Uterus (tissue), 4 donors: ENCODE measurements at places on chromosomes 2 and 18. TPM values are rescaled to one million over a fixed set of nuclear protein-coding genes. Genes with fewer than 3 reads are reported as not detected.

- H3K27ac ChIP-seq = no peak overlapping the region
- H3K36me3 ChIP-seq = no peaks in the 10 kb centered on the region
- DNase-seq = no peak
- H3K4me1 ChIP-seq = no peaks in the 10 kb centered on the region
These were observed 345.6 kb downstream of the AKAIN1 start for GRCh38 chr18:4851301-4851976.

DNA sequence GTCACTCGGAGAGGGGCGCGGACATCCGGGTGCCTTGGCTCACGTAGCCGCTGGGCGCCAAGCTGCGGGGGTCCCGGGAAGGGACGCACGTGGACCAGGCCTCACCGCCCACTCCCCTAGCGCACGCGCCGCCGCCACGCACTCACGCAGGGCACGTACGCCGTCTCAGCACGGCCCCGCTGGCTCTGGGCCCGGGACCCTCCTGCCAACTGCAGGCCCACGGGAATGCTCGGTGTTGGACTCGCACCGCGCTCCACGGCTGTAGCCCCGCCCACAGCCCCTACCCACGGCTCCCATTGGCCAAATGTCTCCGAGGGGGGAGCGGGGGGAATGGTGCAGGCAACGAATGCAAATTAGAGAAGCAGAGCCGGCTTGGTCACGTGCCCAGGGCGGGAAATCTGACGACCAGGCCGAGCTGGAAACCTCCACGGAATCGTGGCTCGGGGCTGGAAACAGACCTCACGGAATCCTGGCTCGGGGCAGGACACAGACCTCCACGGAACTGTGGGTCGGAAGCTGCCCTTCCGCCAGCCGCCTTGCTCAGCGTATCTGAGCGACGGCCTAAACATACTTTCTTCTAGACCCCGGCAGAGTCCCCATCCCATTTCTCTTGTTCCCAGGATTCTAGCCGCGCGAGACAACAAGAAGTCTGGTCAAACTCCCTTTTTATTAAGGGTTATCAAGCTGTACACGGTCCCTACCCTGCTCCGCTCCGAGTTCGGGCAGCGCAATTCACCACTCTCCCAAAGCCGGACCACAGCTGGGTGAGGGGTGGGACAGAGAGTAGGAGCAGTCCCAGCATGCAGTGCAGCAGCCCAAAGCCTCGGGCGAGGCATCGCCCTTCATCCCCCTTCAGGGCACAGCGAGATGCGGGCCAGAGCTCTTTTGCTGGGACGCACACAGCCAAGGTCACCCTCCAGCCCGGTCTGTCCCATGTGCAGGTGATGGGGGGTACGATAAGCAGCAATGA lies at the start of gene ABCB6:
TSS of gene ABCB6 (minus strand) at position 227 of the 970 bp plus-strand sequence. CDS start 285 bp downstream, outside the sequence.
- H3K4me1 ChIP-seq = no peaks in the 10 kb centered on the region
- peak within 1 kb of the TSS; percentile 82 for H3K27ac ChIP-seq
- H3K36me3 ChIP-seq = no peaks in the 10 kb centered on the region
- no peaks in the 10 kb centered on the region for H3K27me3 ChIP-seq

DNA sequence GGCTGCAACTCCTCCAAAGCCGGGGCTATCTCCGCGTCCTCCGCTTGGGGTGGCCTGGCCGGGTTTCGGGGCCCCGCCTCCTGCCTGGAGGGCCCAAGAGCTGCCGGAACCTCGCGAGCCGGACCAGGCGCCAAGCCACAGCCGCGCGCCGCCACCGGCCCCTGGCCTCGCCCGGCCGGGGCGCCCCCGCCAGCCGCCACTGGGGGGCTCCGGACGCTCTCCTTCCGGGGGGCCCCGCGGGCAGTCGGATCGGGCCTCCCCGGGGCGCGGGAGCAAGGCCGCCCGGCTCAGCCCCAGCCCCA lies 17.4 kb upstream of the HAAO start:
- H3K36me3 ChIP-seq = no peaks in the 10 kb centered on the region
- DNase-seq = peak; percentile 87
- no peaks in the 10 kb centered on the region for H3K4me1 ChIP-seq
- H3K4me3 ChIP-seq = peak overlapping the region; percentile 83

DNA sequence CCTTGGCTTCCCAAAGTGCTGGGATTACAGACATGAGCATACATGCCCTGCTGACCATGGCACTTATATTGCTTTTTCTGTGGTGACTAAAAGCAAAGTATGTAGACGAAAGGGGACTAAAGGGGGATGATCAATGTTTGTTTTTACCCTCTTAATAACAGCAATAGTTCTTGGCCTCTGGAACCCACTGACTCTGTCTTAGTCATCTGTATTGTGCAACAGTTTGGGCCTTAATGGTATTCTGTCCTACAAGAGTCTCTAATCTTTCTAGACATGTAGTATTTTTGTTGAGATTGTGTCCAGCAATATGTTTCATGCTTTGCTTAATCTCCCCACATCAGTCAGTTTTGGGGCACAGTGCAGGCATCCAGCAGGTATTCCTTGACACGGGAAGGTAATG lies 359.9 kb upstream of the FANCL start:
- H3K4me3 ChIP-seq = no peak overlapping the region
- H3K27me3 ChIP-seq = no peaks in the 10 kb centered on the region
- H3K4me1 ChIP-seq = no peaks in the 10 kb centered on the region
- no peak for DNase-seq

GRCh38 chr18:10349561-10349960 lies 104.9 kb upstream of the APCDD1 start:
- DNase-seq = no peak
- no peaks in the 10 kb centered on the region for H3K27me3 ChIP-seq
- H3K4me1 ChIP-seq = peaks cover 5% of the 10 kb centered on the region
- H3K4me3 ChIP-seq = no peak overlapping the region
- no peaks in the 10 kb centered on the region for H3K36me3 ChIP-seq

- no peaks in the 10 kb centered on the region for H3K4me1 ChIP-seq
- H3K27ac ChIP-seq = no peak overlapping the region
- H3K27me3 ChIP-seq = no peaks in the 10 kb centered on the region
- no peaks in the 10 kb centered on the region for H3K36me3 ChIP-seq
These were observed 8.8 kb downstream of the RDH14 start for GRCh38 chr2:18551623-18552022.

DNA sequence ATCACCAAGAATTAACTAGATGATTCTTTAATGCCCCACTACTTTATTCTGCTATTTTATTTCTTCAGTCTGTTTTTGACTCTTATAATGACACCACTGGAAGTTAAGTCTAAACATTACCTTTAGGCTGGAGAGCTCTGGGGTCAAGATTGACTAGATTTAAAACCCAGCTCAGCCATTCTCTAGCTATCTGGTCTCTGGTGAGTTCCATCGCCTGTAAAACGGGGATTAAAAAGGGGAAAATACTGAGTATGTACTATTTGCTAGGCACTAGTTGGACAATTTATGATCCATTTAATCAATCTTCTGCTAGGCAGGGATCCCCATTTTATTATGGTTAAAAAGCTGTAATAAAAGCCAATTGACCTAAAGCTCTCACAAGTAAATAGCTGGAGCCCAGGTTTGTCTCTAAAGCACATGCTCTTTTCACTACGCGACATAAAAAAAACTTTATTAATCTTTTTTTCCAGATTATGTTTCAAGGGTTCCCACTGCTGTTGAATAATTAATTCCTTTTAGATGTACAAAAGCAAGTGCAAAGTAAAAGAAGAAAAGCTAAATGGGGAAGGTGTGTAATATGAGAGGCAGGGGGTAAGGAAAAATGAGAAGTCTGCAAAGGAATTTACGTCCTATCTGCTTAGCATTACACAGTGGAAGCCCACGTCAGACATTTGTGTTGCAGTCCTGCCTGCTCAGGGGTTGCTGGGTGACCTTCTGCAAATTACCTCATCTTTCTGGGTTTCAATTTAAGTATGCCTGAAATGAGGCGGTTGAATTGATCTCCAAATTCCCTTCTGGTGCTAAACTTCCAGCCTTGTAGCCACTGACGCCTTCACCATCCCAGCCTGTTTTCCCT lies 918 bp upstream of the NABP1 start:
- no peaks in the 10 kb centered on the region for H3K27me3 ChIP-seq
- H3K27ac ChIP-seq = peak overlapping the region; percentile 95
- no peaks in the 10 kb centered on the region for H3K4me1 ChIP-seq
- no peaks in the 10 kb centered on the region for H3K36me3 ChIP-seq
- H3K4me3 ChIP-seq = peak overlapping the region; percentile 71
- no peak for DNase-seq

DNA sequence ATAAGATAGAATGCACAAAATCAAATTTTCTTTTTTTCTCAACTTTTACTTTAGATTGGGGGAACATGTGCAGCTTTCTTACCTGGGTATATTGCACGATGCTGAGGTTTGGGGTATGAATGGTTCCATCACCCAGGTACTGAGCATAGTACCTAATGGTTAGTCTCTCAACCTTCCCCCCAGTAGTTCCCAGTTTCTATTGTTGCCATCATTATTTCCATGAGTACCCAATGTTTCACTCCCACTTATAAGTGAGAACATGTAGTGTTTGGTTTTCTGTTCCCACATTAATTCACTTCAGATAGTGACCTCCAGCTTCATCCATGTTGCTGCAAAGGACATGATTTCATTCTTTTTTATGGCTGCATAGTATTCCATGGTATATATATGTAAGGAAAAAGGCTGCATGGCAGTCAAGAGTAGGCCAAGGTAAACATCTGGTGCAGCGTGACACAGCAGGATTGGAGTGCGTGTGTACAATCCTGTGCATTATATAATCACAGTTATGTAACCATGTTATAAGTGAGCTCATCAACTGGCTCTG lies 10.5 kb upstream of the C2orf42 start:
- H3K4me1 ChIP-seq = no peaks in the 10 kb centered on the region
- DNase-seq = no peak
- H3K36me3 ChIP-seq = no peaks in the 10 kb centered on the region
- no peak overlapping the region for H3K27ac ChIP-seq
- H3K27me3 ChIP-seq = no peaks in the 10 kb centered on the region
- no peak overlapping the region for H3K4me3 ChIP-seq

- H3K4me1 ChIP-seq = no peaks in the 10 kb centered on the region
- no peak overlapping the region for H3K4me3 ChIP-seq
- H3K27me3 ChIP-seq = no peaks in the 10 kb centered on the region
- no peak for DNase-seq
- no peaks in the 10 kb centered on the region for H3K36me3 ChIP-seq
- no peak overlapping the region for H3K27ac ChIP-seq
These were observed 64.2 kb downstream of the PTPN2 start for GRCh38 chr18:12819841-12820240.

- peaks cover 5% of the 10 kb centered on the region for H3K27me3 ChIP-seq
- H3K27ac ChIP-seq = no peak overlapping the region
- H3K36me3 ChIP-seq = no peaks in the 10 kb centered on the region
- no peaks in the 10 kb centered on the region for H3K4me1 ChIP-seq
- H3K4me3 ChIP-seq = no peak overlapping the region
- no peak for DNase-seq
These were observed 10.8 kb downstream of the SIX3 start for GRCh38 chr2:44952143-44952805.

DNA sequence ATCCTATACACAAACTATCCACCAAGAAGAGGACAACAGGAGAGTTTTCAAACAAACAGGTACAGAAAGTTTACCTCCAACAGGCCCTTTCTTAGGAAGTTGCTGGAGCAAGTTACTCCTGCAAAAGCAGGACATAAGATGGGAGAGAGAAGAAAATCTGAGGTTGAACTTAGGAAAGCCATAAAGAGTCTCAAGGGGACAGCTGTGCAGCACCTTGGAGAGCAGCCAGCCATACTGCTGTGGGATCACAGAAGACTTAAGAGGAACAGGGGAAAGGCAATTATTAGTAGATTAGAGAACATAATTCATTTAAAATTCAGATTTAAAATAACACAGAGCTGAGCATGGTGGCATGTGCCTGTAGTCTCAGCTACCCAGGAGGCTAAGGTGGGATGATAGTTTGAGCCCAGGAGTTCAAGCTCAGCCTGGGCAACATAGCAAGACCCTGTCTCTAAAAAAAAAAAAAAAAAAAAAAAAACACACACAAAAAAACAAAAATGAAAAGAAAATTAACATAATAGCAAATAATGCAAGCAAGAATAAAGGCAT lies 148.1 kb upstream of the SIX3 start:
- no peak overlapping the region for H3K27ac ChIP-seq
- no peaks in the 10 kb centered on the region for H3K36me3 ChIP-seq
- H3K27me3 ChIP-seq = no peaks in the 10 kb centered on the region

DNA sequence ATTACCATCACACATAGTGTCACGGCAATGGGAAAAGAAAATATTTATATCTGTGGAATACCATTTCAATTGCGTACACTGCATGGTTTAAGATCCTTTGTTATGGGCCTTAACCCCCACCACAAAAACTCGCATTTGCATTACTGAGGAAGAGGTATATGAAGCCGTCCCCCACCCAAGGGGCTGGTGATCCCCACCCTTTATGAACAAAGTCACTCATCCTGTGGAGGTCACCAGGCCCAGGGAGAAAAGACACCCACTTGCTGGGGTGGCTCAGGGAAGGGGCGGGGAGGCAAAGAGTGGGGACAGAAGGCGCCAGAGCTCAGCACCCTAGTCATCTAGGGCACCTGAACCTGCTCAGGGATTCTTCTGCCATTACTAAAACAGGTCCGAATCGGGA lies 133.8 kb downstream of the ZNF516 start:
- no peak overlapping the region for H3K4me3 ChIP-seq
- no peak for DNase-seq
- H3K27me3 ChIP-seq = no peaks in the 10 kb centered on the region
- H3K27ac ChIP-seq = no peak overlapping the region
- no peaks in the 10 kb centered on the region for H3K36me3 ChIP-seq

DNA sequence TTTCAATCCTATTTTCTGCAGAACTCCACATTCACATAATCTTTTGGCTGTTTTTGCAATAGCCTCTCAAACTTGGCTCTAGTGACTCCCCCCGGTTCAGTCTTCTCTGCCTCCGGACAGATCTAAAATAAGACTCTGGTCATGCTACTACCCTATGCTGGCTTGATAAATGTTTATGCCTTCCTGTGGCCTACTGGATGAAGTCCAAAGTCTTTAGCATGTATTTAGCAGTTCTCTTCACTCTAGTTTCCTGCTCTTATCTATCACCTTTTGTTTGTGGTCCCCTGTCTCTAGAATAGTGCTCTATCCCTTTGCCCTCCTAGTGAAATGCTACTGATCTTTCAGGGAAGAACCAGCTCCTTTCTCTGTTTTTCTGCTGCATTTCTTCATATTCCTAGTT lies 14.4 kb downstream of the ADCYAP1 start:
- H3K27ac ChIP-seq = no peak overlapping the region
- no peaks in the 10 kb centered on the region for H3K4me1 ChIP-seq

GRCh38 chr2:225494100-225494459 lies 94.6 kb downstream of the NYAP2 start:
- no peak for DNase-seq
- no peaks in the 10 kb centered on the region for H3K36me3 ChIP-seq
- no peak overlapping the region for H3K27ac ChIP-seq
- H3K27me3 ChIP-seq = no peaks in the 10 kb centered on the region

- H3K4me3 ChIP-seq = no peak overlapping the region
- H3K36me3 ChIP-seq = no peaks in the 10 kb centered on the region
- peaks cover 5% of the 10 kb centered on the region for H3K4me1 ChIP-seq
- H3K27me3 ChIP-seq = no peaks in the 10 kb centered on the region
- H3K27ac ChIP-seq = peak overlapping the region; percentile 80
These were observed 103.0 kb downstream of the TRIB2 start for GRCh38 chr2:12819721-12820120.

- no peak overlapping the region for H3K4me3 ChIP-seq
- no peaks in the 10 kb centered on the region for H3K27me3 ChIP-seq
- H3K4me1 ChIP-seq = no peaks in the 10 kb centered on the region
- H3K27ac ChIP-seq = no peak overlapping the region
- no peak for DNase-seq
- no peaks in the 10 kb centered on the region for H3K36me3 ChIP-seq
These were observed 305.0 kb upstream of the ERBB4 start for GRCh38 chr2:212843409-212844199.

SPC25 gene
- 9.5 TPM for total RNA-seq

POTEJ gene
- total RNA-seq = 0.21 TPM

ASXL3 gene
- total RNA-seq = 3.5 TPM

CD207 gene
- total RNA-seq = 2.5 TPM
